ENCODE measurements at places on chromosomes 3 and 15.

GRCh38 chr3:63351159-63352007, 73.3 kb downstream of the SYNPR start:
- peak; percentile 17 for DNase-seq

GRCh38 chr3:153244961-153245360, 82.9 kb downstream of the RAP2B start:
- DNase-seq: no peak

GRCh38 chr15:41079717-41080116, 36.4 kb downstream of the INO80 start:
- no peak for DNase-seq

GRCh38 chr15:35602836-35603235, 56.9 kb upstream of the DPH6 start:
- DNase-seq: no peak

DNA sequence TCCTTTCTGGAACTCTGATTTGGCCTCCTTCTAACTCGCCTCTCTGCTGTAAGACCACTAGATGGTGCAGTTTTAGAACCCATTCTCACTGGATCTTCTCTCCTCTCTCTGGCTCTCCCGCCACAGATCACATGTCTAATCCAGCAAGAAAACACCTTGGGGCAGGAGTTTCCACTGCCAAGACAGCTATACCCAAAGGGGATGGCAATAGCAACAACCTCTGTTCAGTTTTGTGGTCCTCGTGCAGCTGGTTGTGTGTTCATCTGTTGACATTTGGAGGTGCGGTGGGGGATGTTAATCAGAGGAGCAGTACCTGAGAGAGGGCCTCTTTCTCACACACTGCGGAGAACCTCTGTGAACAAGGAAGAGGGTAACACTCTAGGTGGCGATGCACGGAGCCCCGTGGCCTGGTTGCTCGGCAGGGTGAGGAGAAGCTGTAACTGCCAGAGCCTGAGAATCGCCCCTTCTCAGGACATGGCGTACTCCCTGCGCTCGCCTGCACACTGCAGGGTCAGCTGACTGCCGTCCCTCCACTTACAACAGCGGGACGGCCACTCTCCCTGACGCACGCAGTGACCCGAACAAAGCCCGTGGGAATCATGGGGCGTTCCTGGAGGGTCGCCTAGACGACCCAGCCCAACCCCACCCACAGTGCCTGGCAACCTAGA, at the start of gene TEX55:
Gene TEX55, plus strand, starts transcription at position 666 of the 668 bp plus-strand sequence. CDS start 25 bp downstream, outside the sequence.
- no peak for DNase-seq

GRCh38 chr3:7166460-7166859, 305.5 kb downstream of the GRM7 start:
- no peak for DNase-seq

DNA sequence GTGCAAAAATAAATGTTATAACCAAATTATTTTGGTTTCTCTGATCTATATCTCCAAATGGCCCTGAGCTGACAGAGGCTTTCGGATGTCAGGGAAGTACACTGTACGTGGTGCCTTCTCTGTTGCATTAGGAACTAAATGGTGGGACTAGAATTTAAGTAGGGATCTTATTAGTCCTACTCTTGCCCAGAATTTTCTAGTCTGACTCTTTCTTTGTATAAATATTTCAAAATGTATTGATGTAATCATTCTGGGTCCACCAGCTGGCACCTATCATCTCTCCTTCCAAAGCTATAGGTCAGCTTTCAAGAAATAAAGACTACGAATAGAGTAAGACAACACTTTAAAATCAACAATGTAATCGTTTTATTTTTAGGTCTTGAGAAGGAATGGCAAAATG, 22.3 kb upstream of the MLF1 start:
- no peak for DNase-seq

- peak; percentile 16 for DNase-seq
Measured at GRCh38 chr15:59532770-59533379, 78.7 kb upstream of the GCNT3 start.

DNA sequence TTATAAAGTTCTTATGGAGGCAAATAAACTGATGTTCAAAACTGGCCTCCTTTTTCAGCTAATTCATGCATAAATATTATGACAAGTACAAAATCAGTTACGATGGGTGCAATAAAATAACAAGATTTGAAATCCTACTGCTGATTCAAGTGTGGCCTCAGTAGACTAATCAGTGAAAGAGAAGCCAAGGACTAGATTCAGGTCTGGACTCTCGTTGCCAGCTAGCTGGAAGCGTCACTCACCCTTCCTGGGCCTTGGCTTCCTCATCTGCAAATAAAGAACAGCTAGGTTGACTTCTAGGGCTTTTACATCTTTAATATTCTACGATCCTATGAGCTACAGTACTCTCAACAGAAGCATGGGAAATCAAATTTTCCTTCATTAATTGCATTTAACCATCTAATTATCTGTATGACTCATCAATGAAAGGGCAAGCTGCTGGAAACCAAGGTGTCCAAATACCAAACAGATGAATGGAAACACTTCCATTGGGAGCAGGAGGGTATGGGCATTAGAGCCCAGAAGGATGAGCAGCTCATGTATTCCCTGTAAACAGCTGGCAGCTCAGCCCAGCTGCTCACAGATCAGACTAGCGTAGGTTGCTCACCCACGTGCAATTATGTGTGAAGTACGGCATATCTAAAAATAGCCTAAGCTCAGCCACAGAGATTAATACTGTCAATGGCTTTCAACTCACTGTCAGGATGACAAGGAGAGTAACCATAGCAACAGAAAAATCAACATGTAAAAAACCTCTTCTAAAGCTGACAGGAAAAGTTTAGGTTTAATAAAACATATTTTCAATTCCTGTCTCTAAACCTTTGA, 294.8 kb downstream of the PLCL2 start:
- DNase-seq: peak; percentile 55
